ENCODE measurements at places on chromosomes 4 and X.

DNA sequence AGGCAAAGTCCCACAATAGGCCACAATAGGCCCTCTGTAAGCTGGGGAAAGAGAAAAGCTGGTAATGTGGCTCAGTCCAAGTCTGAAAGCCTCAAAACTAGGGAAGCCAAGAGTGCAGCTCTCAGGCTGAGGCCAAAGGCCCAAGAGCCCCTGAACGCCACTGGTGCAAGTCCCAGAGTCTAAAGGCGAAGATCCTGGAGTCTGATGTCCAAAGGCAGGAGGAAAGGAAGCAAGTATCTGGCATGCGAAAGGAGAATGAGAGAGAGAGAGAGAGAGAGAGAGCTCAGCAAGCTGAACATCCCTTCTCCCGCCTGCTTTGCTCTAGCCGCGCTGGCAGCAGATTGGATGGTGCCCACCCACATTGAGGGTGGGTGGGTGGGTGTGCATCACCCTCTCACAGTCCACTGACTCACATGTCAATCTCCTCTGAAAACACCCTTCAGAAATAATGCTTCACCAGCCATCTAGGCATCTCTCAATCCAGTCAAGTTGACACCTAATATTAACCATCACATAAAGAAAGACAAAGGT, 30.9 kb upstream of the ELF2 start:
- DNase-seq = no peak

- no peak for DNase-seq
Observed at GRCh38 chrX:323721-324628, 5.4 kb upstream of the GTPBP6 start.

DNA sequence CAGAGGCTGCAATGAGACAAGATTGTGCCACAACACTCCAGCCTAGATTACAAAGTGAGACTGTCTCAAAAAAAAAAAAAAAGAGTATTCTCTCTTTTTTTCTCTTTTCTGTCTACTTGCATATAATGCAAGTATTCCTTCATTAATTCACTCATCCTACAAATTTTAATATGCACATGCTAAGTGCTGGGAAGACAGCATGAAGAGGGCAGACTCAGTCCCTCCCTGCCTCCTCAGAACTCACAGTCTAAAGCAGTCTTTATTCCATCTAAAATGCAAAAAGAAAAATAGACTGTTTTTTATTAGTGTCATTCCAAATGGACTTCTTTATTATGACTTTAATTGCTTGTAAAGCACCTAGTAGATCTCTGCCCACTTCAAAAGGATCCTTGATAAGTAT, 85.6 kb downstream of the NKX6-1 start:
- DNase-seq = no peak

DNA sequence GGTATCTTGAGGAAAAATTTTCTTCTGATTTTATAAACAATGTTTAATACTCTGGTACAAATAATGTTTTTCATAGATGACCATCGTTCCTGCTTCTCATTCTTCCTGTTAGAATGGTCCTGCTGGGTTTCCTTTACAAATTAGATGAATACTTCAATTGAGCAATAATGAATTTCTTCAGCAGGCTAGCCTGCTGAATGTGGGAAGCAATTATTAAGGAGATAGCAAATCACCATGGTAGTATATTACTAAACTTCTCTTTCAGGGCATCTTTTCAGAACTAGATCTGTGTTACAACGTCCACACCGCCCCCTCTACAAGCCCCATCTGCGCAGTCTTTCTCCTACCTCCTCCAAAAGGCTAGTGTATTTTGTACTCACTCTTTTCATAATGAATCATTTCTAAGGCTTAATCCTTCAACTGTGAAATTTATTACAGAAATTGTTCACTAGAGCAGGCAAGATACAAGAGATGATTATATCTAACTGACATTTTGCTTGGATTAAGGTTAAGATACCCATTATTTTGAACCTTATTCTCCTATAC, 38.4 kb downstream of the GPRIN3 start:
- no peak for DNase-seq

DNA sequence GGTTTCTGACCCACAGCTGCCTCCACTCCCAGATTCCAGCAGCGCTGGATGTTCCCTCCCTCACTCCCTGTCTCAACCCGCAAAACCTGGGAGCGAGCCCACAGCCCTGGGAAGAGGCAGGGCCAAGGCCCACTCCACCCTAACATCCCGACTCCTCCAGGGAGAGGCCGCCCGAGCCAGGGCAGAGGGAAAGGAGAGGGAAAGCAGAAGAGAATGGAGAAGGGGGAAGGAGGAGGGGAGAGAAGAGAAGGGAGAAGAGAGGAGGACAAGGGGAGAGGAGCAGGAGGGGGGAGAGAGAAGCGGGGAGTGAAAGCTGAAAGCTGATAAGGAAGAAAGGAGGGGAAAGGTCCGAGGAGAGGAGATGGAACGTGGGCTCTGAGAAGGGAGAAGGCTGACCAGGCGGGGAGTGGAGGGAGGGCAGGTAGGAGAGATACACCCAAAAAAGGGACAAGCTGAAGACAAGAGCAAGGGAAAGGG, 120.2 kb upstream of the PJA1 start:
- DNase-seq = no peak

DNA sequence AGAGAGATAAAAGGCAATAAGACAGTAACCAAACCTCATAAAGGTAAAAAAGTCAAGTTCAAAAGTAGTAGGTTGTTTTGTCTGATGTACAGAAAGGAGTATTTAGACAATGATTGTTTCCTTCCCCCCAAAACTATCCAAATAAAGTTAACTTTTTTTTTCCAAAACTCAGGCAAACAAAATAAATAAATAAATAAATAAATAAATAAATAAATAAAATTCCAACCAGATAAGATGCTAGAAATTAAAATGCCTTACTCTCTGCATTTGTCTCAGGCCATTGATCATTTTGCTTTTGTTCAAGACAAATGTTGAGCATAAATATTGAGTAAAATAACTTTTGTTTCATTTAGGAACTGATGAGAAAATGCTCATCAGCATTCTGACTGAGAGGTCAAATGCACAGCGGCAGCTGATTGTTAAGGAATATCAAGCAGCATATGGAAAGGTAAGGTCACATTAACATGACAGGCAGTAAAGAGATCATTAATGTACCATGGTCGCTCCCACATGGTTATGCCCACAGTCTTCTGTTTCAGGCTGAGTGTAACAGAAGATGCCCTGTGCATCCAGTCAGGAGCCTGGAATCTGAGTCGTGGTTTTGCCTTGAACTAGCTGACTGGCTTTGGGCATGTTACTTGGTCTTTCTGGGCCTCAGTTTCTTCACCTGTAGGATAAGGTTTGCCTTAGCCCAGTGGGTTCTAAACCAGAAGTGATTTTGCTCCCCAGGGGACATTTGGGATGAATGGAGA, 27.3 kb downstream of the ANXA3 start:
- no peak for DNase-seq

- DNase-seq = peak; percentile 14
Observed at GRCh38 chrX:147832707-147833348, 78.9 kb upstream of the FMR1 start.

DNA sequence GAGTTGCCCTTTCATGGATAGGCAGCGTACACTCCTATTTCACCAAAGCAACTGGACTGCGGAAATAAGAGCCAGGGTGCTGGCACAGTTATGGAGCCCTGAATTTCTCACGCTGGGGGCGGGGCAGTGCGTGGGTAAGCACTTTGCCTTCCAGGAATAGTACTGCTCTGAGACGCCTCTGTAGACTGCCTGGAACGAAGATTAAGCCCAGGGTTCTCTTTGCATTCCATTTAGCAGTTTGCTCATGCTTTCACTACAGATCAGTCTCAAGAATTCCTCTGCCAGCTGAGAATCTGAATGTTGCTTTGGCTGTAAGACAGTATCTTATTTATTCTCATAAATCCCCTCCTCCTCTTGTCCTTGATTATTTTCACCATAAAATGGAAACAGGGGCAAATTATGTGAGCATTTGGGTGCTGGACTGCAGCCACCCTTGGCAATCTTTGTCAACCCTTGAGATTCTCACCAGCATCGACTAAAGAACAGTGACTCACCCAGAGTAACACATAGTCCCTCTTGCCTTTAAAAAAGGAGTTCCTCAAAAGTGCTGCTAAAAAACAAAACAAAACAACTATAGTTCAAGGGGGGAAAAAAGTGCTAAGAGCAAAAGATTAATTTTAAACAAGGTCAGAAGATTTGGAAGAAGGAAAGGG, 88.9 kb upstream of the CITED1 start:
- DNase-seq = peak; percentile 38

- no peak for DNase-seq
Observed at GRCh38 chr4:15737255-15737654, 34.4 kb downstream of the BST1 start.

- peak; percentile 77 for DNase-seq
Observed at GRCh38 chr4:186719925-186720694, 3.5 kb downstream of the FAT1 start.

DNA sequence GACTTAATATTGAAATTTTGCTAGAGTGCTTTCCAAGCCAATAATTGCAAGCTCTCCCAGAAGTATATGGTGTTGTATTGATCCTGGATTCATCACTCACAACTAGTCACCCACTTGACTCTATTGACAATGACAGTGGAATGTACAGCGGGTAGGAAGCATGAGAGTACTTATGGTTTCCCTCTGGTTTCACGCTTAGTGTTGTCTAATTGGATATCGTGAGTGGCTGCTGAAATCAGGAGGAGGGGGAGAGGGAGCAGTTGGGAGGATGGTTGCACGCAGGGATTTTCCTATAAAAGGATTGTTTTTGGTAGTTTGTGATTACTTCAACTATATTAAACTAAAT, 1819.5 kb upstream of the TENM3 start:
- no peak for DNase-seq
